ENCODE measurements at places on chromosomes 4 and X.

- no peak for DNase-seq
These were observed 55.6 kb upstream of the RBM47 start for GRCh38 chr4:40685300-40685699.

DNA sequence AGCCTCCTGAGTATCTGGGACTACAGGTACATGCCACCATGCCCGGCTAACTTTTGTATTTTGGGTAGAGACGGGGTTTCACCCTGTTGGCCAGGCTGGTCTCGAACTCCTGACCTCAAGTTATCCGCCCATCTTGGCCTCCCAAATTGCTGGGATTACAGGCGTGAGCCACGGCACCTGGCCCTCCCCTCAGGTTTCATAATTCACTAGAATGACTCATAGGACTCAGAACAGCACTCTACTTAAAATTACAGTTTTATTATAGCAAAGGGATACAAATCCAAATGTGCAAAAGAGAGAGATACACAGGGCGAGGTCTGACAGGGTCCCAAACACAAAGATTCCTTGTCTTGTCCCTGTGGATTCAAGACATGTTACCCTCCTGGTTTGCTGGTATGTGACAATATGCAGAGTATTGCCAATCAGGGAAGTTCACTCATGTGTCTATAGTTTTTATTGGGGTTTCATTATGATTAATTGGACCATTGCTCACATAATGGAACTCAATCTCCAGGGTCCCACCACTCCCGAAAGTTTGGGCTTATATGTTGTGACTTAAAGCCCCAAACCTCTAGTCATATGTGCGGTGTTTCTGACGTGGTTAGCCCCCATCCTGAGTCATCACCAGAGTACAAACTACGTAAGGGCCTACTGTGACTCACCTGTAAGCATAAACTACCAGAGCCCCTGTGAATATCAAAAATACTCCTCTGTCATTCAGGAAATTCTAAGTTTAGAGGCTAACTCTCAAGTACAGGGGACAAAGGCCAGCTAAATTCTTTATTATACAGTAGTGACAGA lies 5.2 kb downstream of the YIPF6 start:
- DNase-seq: no peak

DNA sequence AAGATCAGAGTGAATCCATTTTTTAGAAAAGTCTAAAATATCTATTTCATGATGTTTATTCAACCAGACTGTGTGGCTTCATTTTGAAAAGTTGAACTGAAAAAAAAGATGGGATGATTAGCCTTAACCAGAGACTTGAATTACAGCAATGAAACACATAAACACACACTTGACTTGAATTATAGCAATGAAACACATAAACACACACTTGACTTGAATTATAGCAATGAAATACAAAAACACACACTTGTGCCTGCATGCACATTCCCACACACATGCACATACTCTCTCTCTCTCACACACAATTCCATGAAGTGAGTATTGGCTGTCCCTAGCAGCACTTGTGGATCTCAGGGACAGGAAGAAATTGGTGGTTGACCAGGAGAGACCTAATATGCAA lies 286.8 kb downstream of the USP46 start:
- DNase-seq: no peak

DNA sequence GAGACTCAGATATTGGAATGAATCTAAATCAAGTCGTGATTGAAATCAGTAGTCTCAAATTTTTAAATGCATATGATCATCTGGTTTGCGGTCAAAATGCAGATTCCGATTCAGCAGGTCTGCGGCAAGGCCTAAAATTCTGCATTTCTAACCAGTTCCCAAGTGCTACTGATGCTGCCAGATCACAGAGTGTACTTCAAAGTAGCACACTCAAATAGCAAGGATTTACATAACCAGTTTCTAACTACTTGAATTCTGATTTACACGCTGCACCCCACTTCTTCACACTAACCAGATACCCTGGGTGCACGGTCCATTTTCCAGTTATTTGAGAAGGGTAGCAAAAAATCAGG lies 752 bp downstream of the MBTPS2 start:
- DNase-seq: no peak

DNA sequence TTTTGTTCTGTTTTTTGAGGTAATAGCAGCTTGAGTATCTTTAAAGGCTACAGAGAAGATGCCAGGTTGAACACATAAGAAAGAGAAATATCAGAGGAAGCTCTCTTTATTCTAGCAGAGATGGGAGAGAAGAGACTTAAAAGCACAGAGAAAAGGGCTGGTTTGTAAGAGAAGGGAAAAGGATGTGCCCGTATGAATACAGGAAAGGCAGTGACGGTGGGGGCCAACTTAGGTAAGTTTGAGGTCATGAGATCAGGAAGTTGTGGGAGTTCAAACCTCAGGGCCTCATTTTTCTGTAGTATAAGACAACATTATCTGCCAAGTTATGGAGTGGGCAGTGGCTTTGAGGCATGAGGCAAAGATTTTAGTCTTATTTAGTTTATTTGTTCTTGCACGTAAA lies 121.3 kb upstream of the S100G start:
- DNase-seq: no peak

Data from OCI-M1 (cell line).